ENCODE measurements at places on chromosomes 7 and 10. TPM values are rescaled to one million over a fixed set of nuclear protein-coding genes. Genes with fewer than 3 reads are reported as not detected.

Gene IDI2
- not detected for total RNA-seq

Gene COBL
- 21.8 TPM for total RNA-seq

Gene GPR146
- 3.4 TPM for total RNA-seq

Gene PALD1
- 2.7 TPM for total RNA-seq

Gene C10orf71
- total RNA-seq = 0.22 TPM

Gene PTN
- total RNA-seq = 0.37 TPM

Gene INMT
- 10.3 TPM for total RNA-seq

GRCh38 chr7:101111261-101111660, 15.6 kb upstream of the SERPINE1 start:
- DNase-seq = no peak
- no peak overlapping the region for H3K27ac ChIP-seq
- H3K36me3 ChIP-seq = no peaks in the 10 kb centered on the region
- H3K4me3 ChIP-seq = no peak overlapping the region
- H3K27me3 ChIP-seq = no peaks in the 10 kb centered on the region
- no peaks in the 10 kb centered on the region for H3K4me1 ChIP-seq

DNA sequence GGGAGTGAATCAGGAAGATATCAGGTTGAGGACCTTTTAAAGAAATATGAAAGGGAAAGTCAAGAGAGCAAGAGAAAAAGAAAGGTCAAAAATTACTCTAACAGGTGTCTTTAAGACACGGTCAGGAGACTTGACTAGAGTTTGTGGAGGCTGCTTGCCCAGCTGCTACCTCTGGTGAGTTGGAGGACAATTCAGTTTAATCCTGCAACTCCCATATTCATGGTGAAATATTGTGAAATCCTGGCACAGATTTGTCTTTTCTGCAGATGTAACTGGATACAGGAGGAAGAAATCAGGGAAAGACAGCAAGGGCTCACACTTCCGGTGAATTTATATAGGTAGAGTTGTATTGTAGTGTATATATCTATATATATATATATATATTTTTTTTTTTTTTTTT, 93.5 kb downstream of the AKAP9 start:
- peaks cover 24% of the 10 kb centered on the region for H3K36me3 ChIP-seq
- H3K4me1 ChIP-seq = no peaks in the 10 kb centered on the region
- no peak overlapping the region for H3K27ac ChIP-seq
- no peak for DNase-seq

- H3K27me3 ChIP-seq = no peaks in the 10 kb centered on the region
- H3K27ac ChIP-seq = no peak overlapping the region
- no peak overlapping the region for H3K4me3 ChIP-seq
- H3K4me1 ChIP-seq = no peaks in the 10 kb centered on the region
- no peak for DNase-seq
Measured at GRCh38 chr10:133141958-133142340, 18.1 kb upstream of the KNDC1 start.

GRCh38 chr7:38461887-38462286, 169.3 kb downstream of the AMPH start:
- H3K4me3 ChIP-seq = no peak overlapping the region
- H3K36me3 ChIP-seq = no peaks in the 10 kb centered on the region
- H3K27ac ChIP-seq = no peak overlapping the region
- H3K4me1 ChIP-seq = no peaks in the 10 kb centered on the region
- DNase-seq = no peak

GRCh38 chr7:3028071-3028757, 15.5 kb downstream of the CARD11 start:
- no peaks in the 10 kb centered on the region for H3K4me1 ChIP-seq
- H3K27me3 ChIP-seq = no peaks in the 10 kb centered on the region
- no peaks in the 10 kb centered on the region for H3K36me3 ChIP-seq
- H3K4me3 ChIP-seq = no peak overlapping the region
- H3K27ac ChIP-seq = no peak overlapping the region

GRCh38 chr7:98830972-98831548, 38.8 kb downstream of the TMEM130 start:
- no peaks in the 10 kb centered on the region for H3K36me3 ChIP-seq
- H3K4me1 ChIP-seq = no peaks in the 10 kb centered on the region
- no peak for DNase-seq
- no peak overlapping the region for H3K4me3 ChIP-seq
- no peaks in the 10 kb centered on the region for H3K27me3 ChIP-seq
- H3K27ac ChIP-seq = no peak overlapping the region

DNA sequence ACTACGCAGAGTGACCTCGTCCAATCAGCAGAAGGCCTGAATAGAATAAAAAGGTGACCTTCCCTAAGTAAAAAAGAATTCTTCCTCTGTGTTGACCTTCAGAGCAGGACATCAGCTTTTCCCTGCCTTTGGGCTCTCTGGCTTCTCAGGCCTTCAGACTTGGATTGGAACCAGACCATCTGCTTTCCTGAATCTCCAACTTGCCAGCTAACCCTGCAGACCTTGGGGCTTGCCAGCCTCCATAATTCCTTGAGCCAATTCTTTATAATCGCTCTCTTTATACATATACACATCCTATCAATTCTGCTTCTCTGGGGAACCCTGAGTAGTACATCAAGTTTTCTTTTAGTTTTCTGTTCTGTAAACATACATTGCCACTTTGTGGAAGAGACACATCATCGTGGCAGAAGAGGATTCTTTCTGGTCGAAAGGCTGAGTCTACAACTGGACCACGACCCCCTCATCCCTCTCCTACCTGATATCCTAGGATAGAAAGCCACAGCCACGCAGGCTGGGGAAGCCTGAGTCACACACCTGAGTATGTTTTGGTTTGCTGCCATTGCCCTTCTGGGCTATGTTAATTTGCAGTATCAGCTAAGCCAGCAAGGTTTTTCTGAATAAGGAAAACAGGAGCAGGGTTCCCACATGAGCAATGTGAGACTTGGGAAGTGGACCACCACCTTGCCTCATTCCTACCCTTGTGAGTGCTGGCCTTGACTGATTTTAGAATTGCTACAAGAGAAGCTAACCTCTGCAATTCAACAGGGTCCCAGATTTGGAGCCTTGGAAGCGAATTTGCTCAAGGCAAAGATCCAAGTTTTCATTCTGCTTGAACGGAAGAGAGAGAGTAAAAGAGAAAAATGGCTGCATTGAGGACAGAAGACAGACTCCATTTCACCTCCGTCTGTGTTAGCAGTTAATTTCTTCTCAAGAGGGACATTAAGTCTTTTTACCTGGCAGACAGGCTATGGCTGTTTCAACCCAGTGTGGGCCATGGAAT, 445.2 kb upstream of the FZD8 start:
- no peaks in the 10 kb centered on the region for H3K4me1 ChIP-seq
- H3K36me3 ChIP-seq = no peaks in the 10 kb centered on the region
- H3K27me3 ChIP-seq = no peaks in the 10 kb centered on the region
- no peak overlapping the region for H3K27ac ChIP-seq
- no peak overlapping the region for H3K4me3 ChIP-seq
- no peak for DNase-seq

DNA sequence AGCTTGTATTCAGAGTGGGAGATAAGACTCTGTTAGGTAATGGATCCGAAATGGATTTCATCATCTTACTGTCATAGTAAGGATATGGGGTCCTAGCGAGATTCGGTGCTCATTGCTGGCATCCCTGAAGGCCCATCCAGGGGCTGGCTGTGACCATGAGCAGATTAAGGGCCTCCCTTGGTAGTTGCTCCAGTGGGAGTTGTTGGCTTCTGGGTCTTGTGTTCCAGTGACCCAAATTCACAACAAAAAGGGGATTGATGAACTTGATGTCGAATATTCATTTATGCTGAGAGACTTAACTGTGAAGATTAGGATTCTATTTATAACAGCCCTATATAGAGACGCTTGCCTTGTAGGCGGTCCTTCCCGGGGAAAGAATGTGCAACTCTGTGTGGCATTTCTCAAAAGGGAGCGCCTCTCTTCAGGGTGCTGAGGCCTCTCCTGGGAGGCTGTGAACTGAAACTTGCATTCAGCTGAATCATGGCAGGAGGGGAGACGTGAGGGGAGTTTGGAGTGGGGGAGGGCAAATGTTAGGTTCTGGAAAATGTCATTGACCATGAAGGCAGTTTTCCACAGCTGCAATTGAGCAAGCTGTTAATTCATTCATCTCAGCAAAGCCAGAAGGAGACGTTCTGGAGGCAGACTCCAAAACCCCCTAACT, 233.1 kb upstream of the FZD8 start:
- no peaks in the 10 kb centered on the region for H3K27me3 ChIP-seq
- no peak for DNase-seq
- no peak overlapping the region for H3K4me3 ChIP-seq
- no peak overlapping the region for H3K27ac ChIP-seq
- no peaks in the 10 kb centered on the region for H3K36me3 ChIP-seq

- H3K27ac ChIP-seq = no peak overlapping the region
- H3K4me1 ChIP-seq = no peaks in the 10 kb centered on the region
- H3K27me3 ChIP-seq = no peaks in the 10 kb centered on the region
- DNase-seq = peak; percentile 13
- H3K36me3 ChIP-seq = no peaks in the 10 kb centered on the region
Measured at GRCh38 chr10:66982792-66983474, 57.1 kb downstream of the LRRTM3 start.

- no peak overlapping the region for H3K4me3 ChIP-seq
- no peaks in the 10 kb centered on the region for H3K27me3 ChIP-seq
- H3K36me3 ChIP-seq = no peaks in the 10 kb centered on the region
- peaks cover 11% of the 10 kb centered on the region for H3K4me1 ChIP-seq
Measured at GRCh38 chr10:132544744-132545658, 7.4 kb downstream of the INPP5A start.

GRCh38 chr7:122864016-122864415, 22.2 kb downstream of the CADPS2 start:
- no peak overlapping the region for H3K27ac ChIP-seq
- H3K4me1 ChIP-seq = no peaks in the 10 kb centered on the region
- no peak overlapping the region for H3K4me3 ChIP-seq
- no peaks in the 10 kb centered on the region for H3K36me3 ChIP-seq
- DNase-seq = no peak
- no peaks in the 10 kb centered on the region for H3K27me3 ChIP-seq

DNA sequence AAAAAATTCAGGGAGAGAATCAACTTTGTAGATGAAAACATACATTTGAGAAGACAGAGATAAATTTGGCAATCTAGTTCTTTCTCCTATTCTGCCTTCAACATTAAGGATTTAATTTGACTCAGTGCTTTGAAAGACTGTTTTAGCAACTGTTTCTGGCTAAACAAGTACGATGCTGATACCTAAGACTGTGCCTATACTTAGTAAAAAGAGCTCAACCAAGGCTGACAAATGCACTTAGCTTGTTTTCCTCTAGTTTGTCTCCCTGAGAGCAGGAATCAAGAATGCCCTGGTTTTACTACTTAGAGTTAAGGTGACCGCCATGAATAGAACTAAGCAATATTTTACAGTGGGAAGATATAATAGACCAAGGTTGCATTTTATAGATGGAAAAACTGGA, 49.5 kb downstream of the NRP1 start:
- no peak overlapping the region for H3K4me3 ChIP-seq
- no peaks in the 10 kb centered on the region for H3K36me3 ChIP-seq
- peaks cover 5% of the 10 kb centered on the region for H3K4me1 ChIP-seq
- DNase-seq = no peak
- no peaks in the 10 kb centered on the region for H3K27me3 ChIP-seq

- peaks cover 4% of the 10 kb centered on the region for H3K4me1 ChIP-seq
- no peak overlapping the region for H3K4me3 ChIP-seq
- no peak overlapping the region for H3K27ac ChIP-seq
- H3K36me3 ChIP-seq = no peaks in the 10 kb centered on the region
- no peak for DNase-seq
Measured at GRCh38 chr10:119346095-119346832, 138.9 kb downstream of the GRK5 start.

- H3K27me3 ChIP-seq = no peaks in the 10 kb centered on the region
- H3K4me3 ChIP-seq = no peak overlapping the region
- no peaks in the 10 kb centered on the region for H3K36me3 ChIP-seq
- H3K4me1 ChIP-seq = no peaks in the 10 kb centered on the region
- no peak overlapping the region for H3K27ac ChIP-seq
- DNase-seq = no peak
Measured at GRCh38 chr10:90437452-90437851, 420.4 kb downstream of the HTR7 start.

GRCh38 chr7:99209781-99210180, 1.9 kb upstream of the KPNA7 start:
- peak overlapping the region; percentile 94 for H3K27ac ChIP-seq
- peaks cover 21% of the 10 kb centered on the region for H3K4me1 ChIP-seq
- H3K27me3 ChIP-seq = no peaks in the 10 kb centered on the region
- H3K4me3 ChIP-seq = no peak overlapping the region
- DNase-seq = peak; percentile 30
- H3K36me3 ChIP-seq = no peaks in the 10 kb centered on the region

DNA sequence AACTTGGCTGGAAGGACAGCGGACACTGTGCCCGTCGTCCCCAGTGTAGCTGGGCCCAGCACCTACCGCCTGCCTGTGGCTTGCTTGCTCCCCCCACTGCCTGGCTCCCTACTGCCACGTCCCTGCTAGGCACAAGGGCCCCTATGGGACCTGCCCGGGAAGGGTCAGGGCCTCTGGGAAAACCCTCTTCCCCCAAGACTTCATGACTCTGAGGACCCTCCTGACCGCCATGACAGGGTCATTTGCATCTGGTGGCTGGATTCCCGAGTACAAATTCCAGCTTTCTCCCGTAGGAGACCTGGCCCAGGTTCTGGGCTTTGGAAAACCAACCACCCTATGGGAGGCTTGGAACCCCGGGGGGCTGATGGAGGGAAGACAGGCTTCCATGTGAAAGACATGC, 1.4 kb upstream of the MMD2 start:
- no peaks in the 10 kb centered on the region for H3K27me3 ChIP-seq
- no peak overlapping the region for H3K4me3 ChIP-seq
- no peak for DNase-seq
- no peaks in the 10 kb centered on the region for H3K4me1 ChIP-seq
- no peaks in the 10 kb centered on the region for H3K36me3 ChIP-seq
- no peak overlapping the region for H3K27ac ChIP-seq

DNA sequence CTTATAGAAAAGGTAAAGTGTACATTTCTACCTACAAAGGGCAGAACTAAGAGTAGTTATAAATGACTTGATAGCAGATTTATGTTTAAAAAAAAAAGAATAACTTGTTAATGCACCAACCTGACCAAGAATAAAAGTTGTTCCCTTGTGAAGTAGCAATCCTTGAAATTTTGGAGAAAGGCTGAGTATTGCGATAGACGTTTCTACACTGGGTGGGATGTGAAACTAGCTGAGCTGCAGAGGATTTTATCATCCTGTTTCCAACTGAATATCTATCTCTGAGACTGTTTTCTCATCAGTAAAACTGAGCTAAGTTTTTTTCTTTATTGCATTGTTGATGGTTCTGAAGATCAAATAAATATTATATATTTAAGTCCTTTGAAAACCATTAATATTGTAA, 14.6 kb downstream of the MDFIC start:
- H3K36me3 ChIP-seq = no peaks in the 10 kb centered on the region
- DNase-seq = no peak
- peaks cover 9% of the 10 kb centered on the region for H3K4me1 ChIP-seq

GRCh38 chr7:124856299-124856888, 73.2 kb downstream of the POT1 start:
- no peaks in the 10 kb centered on the region for H3K36me3 ChIP-seq
- H3K27ac ChIP-seq = no peak overlapping the region
- no peak for DNase-seq
- H3K4me1 ChIP-seq = no peaks in the 10 kb centered on the region
